ENCODE measurements at places on chromosomes 16 and 17. TPM values are rescaled to one million over a fixed set of nuclear protein-coding genes. Genes with fewer than 3 reads are reported as not detected.

DNA sequence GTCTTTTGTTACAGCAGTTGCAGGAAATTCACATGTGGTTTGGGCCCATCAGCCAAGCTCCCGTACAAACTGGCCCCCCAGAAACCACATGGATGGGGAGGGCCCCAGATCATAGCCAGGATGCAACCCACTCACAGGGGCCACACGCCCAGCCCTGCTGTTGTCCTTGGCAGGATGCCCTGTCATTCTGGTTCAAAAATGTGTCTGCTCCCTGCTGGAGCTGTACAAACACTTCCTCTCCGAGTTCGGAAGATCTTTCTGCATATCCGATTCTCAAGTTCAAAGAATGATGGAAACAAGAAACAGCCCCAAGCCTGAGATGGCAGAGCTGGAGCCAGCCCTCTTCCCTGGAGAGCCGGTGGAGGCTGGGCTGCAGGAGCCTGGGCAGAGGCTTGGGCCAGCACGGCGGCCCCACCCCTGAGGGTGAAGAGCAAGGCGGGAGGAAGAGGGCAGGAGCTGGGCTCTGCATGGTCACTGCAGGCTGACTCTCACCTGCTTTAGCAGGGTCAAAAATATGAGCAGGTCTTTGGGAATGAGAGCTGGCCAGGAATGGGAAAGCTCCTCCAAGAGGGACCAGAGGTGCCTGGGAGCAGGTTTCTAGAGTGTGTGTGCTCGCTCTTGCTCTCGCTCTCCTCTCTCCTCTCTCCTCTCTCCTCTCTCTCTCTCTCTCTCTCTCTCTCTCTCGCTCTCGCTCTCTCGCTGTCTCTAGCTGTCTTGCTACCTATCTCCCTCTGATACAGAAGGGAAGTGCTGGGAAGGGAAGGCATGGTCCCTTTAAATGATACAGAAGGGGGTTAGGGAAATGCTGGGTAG is 34.7 kb upstream of the ENPP7 start:
- DNase-seq: no peak

GRCh38 chr17:61305024-61305423 is 94.6 kb upstream of the TBX2 start:
- no peak for DNase-seq

- DNase-seq: no peak
Measured at GRCh38 chr16:76784530-76784929, 406.5 kb upstream of the MON1B start.

GRCh38 chr17:48060249-48060648 is 12.1 kb downstream of the NFE2L1 start:
- no peak for DNase-seq

GRCh38 chr16:3858801-3859200 is 21.7 kb downstream of the CREBBP start:
- DNase-seq: no peak

DNA sequence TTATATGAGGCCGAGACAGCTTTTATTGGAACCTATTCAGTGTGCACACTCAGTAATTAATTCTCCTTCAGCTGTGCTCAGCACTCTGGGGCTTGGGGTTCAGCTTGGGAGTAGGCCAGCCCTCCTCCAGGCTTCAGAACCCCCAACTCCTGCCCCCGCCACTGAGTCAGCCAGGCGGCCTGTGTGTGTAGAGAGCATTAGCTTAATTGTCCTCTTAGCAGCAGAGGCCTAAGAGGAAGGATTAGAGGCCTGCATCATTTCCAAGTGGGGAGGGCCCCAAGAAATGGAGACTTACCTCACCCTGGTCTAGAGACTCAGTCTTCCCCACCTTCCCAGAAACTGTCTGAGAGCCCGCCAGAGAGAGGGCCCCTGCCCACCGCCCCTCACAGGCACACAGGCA is 772 bp downstream of the PRSS53 start:
- no peak for DNase-seq

GRCh38 chr17:76151896-76152454 is 10.9 kb upstream of the FOXJ1 start:
- peak; percentile 27 for DNase-seq

- no peak for DNase-seq
Measured at GRCh38 chr17:78774956-78775571, 7.0 kb downstream of the CYTH1 start.

GRCh38 chr16:47716571-47716970 is 255.4 kb downstream of the PHKB start:
- DNase-seq: no peak

GRCh38 chr17:6422654-6423241 is 12.2 kb downstream of the AIPL1 start:
- peak; percentile 75 for DNase-seq

DNA sequence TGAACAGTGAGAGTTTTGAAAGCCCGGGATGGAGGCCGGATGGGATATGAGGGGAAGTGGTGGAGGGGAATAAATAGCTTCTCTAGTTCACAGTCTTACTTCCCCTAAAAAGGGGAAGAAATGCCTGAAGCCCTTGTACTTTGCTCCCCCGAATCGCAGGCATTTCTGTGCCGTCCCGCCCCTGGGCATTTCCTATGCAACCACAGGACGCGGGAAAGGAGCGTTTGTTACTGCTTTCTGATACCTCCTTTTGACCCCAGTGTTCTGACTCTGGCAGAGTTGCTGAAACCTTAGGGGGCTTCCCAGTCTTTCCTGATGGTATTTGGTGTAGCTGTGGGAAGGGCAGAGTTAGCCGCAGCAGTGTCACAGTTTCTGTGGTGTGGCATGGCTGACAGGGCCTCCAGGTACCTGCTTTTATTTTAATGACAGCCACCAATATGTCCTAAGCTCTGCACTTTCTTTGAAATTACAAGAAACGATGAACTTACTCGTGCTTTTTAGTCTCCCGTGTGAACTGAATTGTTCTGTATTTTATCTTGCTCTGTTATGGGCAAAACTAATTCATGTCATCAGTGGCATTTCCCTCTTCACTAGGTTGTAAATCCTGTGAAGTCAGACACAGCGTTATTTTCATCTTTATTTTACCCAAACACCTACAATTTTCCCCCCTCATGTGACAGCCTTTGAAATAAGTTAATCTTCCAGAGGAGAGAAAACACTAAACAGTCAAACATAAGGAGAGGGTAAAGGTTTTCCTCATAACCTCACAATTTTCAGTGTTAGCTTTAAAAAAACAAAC is 27.1 kb downstream of the USP10 start:
- no peak for DNase-seq

- no peak for DNase-seq
Measured at GRCh38 chr17:66172691-66173223, 19.2 kb downstream of the CEP112 start.

DNA sequence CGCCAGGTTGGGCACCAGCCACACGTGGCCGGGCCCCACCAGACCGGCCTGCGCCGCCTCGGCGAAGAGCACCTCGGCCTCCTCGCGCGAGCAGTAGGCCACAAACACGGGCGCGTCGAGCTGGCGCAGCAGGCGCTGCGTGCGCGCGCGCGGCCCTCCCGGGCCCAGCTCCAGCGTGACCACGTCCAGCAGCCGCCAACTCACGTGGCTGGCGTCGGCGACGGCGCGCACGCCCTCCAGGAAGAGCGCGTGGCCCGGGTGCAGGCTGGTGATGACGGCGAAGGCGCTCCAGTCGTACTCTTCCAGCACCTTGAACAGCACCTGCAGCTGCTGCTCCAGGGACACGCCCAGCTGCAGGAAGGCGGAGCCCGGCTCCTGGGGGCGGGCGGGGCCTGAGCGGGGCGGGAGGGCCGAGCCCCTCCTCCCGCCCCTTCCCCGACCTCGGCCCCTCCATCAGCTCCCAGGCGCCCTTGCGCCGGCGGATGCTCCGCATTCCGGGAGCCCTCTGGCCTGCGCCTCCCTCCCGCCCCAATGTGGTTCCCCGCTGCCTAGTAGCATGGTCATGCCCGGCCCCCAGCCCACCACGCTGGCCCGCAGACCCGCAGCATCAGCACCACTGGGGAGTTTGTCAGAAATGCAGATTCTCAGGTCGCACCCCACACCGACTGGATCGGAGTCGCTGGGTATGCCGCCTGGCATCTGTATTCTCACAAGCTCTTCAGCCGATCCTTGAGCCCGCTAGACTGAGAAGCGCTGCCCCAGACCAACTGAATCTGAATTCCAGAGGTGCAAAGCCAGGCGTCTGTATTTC is 7.2 kb downstream of the GRIN2C start:
- peak; percentile 98 for DNase-seq

DNA sequence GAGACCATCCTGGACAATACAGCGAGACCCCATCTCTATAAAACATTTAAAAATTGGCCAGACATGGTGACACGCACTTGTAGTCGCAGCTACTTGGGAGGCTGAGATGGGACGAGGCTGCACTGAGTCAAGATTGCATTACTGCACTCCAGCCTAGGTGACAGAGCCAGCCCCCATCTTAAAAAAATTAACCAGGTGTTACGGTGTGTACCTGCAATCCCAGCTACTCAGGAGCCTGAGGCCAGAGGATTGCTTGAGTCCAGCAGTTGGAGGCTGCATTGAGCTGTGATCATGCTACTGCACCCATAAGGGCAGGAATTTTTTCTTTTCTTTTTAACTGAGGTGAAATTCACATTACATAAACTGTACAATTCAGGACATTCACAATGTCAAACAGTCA is 16.9 kb upstream of the TMC7 start:
- no peak for DNase-seq

DNA sequence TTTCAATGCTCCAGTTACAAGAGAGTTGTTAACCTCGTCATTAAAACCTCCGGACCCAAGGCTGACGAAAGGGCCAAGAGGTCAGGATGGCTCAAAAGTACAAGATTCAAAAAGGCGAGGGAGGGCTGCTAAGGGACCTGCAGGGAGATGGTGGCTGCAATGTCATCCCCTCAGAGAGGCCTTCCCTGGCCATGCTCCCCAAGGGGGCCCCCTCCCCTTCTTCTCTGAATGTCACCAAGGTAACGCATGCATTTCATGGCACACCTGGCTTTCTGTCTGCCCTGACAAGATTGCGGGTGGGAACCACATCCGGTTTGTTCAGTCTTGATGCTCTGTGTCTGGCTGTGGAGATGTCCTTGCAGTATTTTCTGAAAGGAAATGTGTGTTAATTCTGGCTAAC is 89.9 kb downstream of the C16orf78 start:
- DNase-seq: peak; percentile 26

GRCh38 chr17:58693208-58693607 is 806 bp downstream of the RAD51C start:
- DNase-seq: no peak

Gene INCA1
- 1.5 TPM for total RNA-seq

Gene SPNS2
- 0.33 TPM for total RNA-seq

Gene CNTNAP4
- total RNA-seq: not detected

Gene KCNJ2
- total RNA-seq: 0.15 TPM

Gene C16orf74
- total RNA-seq: 4.9 TPM

Gene OTOP2
- not detected for total RNA-seq

Gene CACNG1
- total RNA-seq: not detected

Gene TNFRSF13B
- 0.28 TPM for total RNA-seq

Gene FAM234A
- 94.9 TPM for total RNA-seq

All from H9 (cell line).